ENCODE measurements at places on chromosomes 1 and 21.
A peak's percentile ranks its signal among the peaks of the same experiment; 100 is the strongest.

DNA sequence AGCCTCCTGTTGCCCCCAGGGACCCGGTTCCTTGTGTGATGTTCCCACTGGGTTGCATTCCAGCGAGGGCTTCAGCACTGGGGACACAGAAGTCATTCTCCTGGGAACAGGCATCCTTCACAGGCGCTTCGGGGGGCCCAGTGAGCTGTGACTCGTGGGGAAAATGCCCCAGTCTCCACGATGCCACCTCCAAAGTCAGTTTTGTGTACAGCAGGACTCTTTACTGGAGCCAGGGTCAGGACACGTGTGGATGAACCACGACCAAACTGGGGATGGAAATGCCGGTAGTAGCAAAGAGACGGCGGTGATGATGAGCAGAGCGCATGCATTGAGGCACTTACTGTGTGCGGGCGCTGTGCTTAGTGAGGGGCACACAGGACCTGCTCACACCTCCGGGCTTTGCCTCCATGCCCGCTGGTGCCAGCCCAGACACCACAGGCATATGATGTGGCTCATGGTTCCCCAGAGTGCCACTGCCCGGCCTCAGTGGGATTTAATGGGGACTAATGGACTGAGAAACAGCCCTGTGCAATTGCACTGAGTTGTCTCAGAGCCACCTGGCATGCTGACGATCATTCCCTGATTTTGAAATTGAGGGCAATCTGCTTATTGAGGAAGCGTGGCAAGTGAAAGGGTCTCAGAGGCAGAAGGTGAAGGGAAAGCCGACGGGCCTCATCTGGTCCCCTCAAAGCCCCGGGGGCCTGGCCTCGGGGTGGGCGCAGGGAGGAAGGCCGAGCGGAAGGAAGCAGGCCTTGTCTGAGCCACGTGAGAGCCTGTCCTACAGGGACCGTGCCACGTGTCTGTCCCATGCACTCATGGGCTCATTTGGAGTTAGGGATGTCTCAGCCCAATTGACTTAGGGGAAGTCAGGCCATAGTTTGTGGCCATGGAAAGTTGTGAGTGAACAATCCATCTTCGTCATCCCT, 91.4 kb downstream of the PDE9A start:
- DNase-seq = no peak

DNA sequence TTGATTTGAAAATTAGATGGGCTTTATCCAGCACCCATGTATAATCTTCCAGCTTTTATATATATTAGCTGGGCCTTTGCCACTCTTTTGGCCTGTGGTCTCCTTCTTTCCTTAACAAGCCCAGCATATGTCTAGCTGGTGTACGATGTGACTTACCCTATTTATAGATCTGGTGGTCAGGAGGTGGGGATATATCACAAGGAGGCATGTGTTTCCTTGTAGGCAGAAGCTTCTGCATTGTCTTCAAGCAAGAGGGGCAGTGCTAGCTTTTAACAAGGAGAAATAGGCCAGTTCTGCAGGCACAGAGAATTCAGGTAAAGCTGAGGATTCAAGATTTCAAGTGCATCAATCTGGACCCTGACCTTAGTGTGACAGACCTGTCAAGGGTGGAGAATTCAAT, 38.0 kb upstream of the DNASE2B start:
- DNase-seq = no peak

- DNase-seq = no peak
Observed at GRCh38 chr1:27755865-27756264, 17.2 kb upstream of the STX12 start.

DNA sequence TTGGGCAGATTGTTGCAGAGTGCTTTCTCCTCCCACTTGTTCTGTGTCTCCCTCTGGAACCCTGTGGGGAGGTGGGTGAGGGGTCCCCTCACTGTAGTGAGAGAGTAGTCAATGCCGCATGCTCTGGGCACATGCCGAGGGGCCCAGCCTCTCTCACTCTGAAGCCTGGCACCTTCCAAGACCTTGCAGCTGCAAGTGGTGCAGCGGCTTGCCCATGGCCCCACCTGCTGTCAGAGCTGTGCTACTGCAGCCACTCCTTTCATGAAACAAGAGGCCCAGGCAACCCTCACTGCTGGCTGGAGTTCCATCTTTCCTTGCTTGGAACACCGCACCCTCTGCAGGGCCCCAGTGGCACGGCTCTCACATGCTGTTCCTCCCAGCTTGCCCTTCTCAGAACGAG, 58.4 kb upstream of the COL6A1 start:
- DNase-seq = peak; percentile 74

GRCh38 chr1:98939471-98939870, 65.2 kb downstream of the PLPPR5 start:
- no peak for DNase-seq

DNA sequence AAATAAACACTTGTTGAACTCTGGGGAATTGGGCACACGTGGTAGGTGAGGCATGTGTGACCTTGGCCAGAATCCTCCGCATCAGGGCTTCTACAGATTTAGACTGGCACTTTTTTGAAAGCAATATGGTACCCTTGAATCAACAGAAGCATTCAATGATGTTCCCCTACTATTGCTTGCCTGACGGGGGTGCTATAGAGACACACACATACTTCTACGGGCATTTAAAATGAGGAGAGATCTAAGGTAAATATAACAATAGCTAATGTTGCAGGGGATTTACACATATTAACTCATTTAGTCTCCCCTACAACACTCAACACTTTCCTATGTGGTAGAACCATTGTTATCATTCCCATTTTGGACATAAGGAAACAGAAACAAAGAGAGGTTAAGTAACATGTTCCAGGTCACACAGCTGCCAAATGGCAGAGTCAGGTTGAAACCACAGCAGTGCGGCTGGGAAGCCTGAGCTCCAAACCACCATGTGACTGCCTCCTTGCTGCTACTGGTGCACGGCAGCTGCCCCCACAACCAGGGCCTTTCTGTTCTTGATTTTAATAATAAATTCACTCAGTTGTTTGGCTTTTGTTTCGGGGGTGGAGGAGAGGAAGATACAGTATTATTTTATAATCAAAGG, 147.4 kb downstream of the ZNF281 start:
- DNase-seq = no peak

GRCh38 chr1:88980870-88981269, 11.6 kb downstream of the KYAT3 start:
- DNase-seq = no peak

DNA sequence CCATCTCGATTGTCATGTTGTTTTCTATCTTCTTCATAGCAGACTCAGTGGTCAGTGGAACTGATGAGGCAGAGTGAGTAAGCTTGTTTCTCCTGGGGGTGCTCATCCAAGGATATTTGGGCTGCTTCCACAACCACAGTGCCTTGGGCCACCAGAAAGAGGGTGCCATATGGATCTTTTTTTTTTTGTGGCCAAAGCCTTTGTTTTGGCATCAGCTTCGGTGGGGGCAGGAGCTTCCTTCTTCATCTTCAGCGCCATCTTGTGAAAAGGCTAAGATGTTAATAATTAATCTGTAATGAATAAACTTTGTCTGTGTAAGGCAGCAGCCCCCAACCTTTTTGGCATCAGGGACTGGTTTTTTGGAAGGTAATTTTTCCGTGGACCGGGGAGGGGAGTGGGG, 6.6 kb upstream of the PLPP3 start:
- DNase-seq = no peak

DNA sequence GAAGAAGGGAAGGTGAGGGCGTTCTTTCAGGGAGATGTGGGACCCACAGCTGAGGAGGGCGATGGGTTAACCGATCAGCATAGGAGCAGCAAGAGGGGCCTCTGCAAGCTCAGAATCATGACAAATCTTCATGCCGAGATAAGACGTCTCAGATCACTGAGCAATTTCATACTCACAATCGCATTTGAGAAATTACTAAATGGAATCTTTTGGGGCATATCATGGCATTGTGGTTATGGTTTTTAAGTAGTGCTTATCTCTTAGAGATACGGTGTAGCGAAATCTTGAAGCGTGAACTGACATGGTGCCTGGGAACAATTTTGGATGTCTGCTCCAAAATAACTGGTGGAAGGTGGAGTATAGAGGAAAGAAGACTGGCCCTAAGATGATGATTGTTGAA, 6.2 kb downstream of the TNNT2 start:
- no peak for DNase-seq

- no peak for DNase-seq
Observed at GRCh38 chr1:21342961-21343838, 52.9 kb upstream of the ECE1 start.

GRCh38 chr21:27596196-27596595, 629.3 kb upstream of the ADAMTS5 start:
- no peak for DNase-seq

All from HFFc6 (cell line).